Stimulated activated CD4-positive, alpha-beta T cell treated with anti-CD3 and anti-CD28 coated beads, Interleukin-4, amount 100 ng/mL, for 4 hours (primary cell): ENCODE measurements at places on chromosomes 4 and X.

GRCh38 chr4:2835978-2836377, 7.7 kb upstream of the ADD1 start:
- DNase-seq: no peak

- DNase-seq: no peak
Observed at GRCh38 chr4:112847781-112848180, 201.7 kb upstream of the ANK2 start.

DNA sequence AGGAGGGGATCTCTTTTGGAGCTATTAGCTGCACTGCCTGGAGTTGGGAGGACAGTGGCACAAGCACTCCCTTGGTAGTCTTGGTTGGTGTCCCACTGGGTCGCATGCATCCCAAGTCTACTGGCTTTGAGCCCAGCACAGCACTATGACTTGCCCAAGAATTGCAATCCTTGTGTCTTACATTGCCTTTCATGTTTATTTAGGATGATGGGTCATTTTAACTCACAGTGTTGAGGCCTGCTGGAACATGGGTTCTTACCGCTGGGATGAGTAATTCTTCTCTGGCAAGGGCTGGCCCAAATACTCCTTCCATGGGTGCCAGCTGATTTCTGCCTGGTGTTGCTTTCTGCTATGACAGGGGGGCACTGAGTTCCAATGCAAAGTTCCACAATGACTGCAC, 185.5 kb downstream of the TEX13C start:
- no peak for DNase-seq

- no peak for DNase-seq
Observed at GRCh38 chr4:81756973-81757372, 285.3 kb upstream of the RASGEF1B start.

- DNase-seq: no peak
Observed at GRCh38 chrX:147376601-147377422, 534.9 kb upstream of the FMR1 start.

GRCh38 chrX:470686-471085, 84.0 kb upstream of the PPP2R3B start:
- DNase-seq: no peak

- DNase-seq: no peak
Observed at GRCh38 chr4:74032064-74032463, 6.4 kb downstream of the CXCL3 start.

- DNase-seq: no peak
Observed at GRCh38 chr4:122673252-122673651, 52.4 kb upstream of the IL21 start.

DNA sequence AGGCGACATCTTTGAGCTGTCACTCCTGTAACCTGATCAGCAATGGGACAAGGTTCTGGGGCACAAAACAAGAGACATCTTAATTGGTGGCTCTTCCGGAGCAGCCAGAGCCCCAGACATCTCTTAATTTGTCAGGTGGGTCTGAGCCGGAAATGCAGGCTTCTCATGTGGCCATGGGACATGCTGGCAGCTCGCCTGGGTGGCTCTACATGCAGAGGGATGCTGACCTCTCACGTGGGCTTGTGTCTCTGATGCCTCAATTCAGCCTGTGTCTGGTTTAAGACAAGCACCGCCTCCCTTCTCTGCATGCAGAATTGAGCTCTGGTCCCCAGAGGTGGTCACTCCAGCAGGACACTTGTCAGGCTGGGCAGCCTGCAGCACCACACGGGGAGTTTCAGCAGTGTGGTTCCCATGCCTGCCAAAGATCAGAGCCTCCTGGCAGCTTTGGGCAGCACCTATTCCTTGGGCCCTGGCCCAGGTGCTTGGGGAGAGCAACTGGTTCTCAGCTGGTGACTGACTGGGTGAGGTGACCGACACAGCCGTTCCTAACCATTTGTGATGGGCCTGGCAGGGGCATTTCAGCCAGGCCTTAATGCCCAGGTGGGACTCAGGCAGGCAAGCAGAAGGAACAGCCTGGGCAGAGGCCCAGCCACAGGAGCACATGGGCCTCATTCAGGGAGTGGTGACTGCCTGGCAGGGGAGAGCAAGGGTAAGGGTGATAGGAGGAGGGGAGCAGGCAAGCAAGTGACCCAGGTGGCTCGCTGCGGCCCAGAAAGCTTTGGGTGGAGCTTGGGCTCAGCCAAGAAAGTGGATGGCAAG, 53.4 kb downstream of the HMX1 start:
- DNase-seq: no peak

- DNase-seq: no peak
Observed at GRCh38 chrX:115624916-115625315, 63.9 kb downstream of the PLS3 start.

GRCh38 chrX:19723427-19723826, 164.0 kb downstream of the SH3KBP1 start:
- no peak for DNase-seq

GRCh38 chrX:22249371-22249770, 23.3 kb upstream of the CBLL2 start:
- no peak for DNase-seq

- peak; percentile 30 for DNase-seq
Observed at GRCh38 chrX:14032406-14032805, 2.7 kb upstream of the GEMIN8 start.

GRCh38 chr4:100823993-100824323, 306.1 kb upstream of the EMCN start:
- no peak for DNase-seq

DNA sequence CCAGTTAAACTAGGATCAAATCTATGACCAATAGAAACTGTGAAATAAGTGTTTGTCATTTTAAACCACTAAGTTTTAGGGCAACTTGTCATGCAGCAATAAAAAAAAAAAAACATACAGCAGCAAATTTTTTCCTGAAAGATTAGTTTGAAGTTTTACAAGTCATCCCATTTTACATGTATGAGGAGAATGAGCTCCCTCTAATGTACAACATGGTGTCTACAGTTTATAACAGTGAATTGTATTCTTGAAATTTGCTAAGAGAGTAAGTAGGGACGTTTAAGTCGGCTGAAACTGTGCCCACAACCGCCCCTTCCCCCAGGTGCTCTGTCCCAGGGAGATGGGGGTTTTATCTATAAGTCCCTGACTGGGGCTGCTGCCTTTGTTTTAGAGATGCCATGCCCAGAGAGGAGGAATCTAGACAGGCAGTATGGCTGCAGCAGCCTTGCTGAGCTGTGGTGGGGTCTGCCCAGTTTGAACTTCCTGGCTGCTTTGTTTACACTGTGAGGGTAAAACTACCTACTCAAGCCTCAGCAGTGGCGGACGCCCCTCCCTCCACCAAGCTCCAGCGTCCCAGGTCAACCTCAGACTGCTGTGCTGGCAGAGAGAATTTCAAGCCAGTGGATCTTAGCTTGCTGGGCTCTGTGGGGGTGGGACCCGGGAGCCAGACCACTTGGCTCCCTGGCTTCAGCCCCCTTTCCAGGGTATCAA, 499.3 kb upstream of the CT83 start:
- DNase-seq: no peak

DNA sequence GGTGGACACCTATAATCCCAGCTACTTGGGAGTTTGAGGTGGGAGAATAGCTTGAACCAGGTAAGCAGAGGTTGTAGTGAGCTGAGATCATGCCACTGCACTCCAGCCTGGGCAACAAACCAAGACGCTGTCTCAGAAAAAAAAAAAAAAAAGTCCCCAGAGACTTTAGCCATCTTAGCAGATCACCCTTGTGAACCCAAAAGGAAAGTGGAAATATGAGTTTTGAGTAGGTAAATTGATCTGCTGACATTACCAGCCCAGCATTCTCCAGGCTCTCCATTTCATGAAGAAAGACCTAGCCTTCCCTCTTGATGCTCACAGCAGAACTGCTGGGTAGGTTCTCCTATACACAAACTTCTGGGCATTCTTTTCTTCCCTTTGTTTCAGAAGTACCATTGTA, 24.5 kb upstream of the HNRNPD start:
- DNase-seq: no peak

DNA sequence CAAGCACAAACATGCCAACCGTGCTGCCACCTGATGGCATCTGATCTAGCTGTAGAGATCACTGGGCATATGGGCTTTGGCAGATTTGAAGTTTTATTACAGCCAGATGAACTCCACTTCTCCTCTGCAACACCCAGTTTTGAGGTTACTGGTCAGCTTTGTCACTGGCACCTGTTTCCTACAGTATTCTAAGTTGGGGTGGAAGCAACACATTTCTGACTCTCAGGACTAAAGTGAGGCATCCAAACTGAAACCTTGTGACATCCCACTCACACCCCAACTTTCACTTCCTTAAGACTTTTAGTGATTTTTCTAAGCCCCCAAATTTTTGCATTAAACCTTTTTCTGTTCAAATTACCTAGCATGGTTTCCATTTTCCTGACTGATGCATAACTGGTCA, 115.1 kb upstream of the PCDH18 start:
- DNase-seq: no peak

DNA sequence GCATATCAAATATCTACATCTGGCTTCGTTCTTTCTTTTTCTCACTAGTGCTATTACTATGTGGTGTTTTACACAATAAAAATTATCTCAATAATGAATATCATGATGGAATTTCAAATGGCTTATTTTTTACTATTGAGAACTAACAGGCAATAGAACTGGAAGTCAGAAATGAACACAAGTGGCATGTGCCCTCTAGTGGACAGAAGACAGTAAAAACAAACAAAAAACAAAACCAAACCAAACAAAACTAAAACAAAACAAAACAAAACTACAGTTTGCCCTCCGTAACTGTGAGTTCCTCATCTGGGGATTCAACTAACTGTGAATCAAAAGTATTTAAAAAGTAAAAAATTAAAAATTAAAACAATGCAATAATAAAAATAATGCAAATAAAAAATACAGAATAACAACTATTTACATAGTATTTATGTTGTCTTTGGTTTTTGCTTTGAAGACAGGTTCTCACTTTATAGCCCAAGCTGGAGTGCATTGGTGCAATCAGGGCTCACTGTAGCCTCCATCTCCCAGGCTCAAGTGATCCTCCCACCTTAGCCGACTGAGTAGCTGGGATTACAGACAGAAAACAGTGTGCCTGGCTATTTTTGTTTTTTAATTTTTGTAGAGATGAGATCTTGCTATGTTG, 195.6 kb upstream of the TACR3 start:
- DNase-seq: no peak

GRCh38 chr4:97548943-97549583, 594.2 kb downstream of the STPG2 start:
- DNase-seq: no peak

DNA sequence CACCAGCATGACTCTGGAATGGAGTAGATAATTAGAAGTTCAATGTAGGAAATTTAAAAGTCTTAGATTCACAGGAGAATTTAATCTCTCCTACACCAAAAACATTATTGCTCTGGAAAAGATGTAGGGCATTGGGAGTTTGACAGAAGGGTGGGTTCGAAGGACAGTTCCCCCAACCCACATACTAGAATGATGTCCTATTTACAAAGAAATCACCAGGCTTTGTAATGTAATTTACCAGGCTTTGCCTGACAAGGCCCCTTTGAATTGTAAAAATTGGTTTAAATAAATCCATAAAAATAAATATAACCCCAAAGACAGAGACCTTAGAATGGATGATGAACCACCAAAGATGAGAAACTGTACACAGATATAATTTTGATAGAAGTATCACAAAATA, 399.2 kb upstream of the GRID2 start:
- no peak for DNase-seq

DNA sequence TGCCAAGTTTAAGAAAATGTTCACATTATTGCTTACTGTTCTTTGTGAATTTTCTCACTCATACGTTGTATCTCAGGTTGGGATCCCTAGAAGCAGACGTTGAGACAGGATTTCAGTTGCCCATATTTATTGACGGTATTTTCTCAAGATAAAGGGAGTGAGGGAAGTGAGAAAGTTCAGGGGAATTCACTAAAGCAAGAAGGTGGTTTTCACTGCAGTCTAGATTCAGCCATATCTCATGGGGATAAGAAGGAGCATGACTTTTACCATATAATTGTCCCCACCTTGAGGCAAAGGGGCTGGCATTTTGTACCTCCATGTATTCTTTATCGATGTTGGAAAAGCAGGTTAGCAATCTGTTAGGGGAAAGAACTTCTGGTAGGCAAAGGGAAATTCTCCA, 543.0 kb downstream of the CCSER1 start:
- no peak for DNase-seq

- no peak for DNase-seq
Observed at GRCh38 chr4:39102297-39102696, 40.3 kb downstream of the KLHL5 start.

- no peak for DNase-seq
Observed at GRCh38 chr4:1290165-1290977, 680 bp downstream of the MAEA start.

DNA sequence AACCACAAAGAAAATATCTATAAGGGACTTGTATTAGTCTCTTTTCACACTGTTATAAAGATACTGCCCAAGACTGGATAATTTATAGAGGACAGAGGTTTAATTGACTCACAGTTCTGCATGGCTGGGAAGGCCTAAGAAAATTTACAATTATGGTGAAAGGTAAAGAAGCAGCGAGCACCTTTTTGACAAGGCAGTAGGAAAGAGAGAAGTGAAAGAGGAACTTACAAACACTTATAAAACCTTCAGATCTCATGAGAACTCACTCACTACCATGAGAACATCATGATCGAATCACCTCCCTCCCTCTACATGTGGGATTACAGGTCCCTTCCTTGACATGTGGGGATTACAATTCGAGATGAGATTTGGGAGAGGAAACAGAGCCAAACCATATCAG, 856.0 kb downstream of the TRAM1L1 start:
- DNase-seq: no peak

GRCh38 chrX:18548996-18549395, 122.9 kb downstream of the RS1 start:
- no peak for DNase-seq

DNA sequence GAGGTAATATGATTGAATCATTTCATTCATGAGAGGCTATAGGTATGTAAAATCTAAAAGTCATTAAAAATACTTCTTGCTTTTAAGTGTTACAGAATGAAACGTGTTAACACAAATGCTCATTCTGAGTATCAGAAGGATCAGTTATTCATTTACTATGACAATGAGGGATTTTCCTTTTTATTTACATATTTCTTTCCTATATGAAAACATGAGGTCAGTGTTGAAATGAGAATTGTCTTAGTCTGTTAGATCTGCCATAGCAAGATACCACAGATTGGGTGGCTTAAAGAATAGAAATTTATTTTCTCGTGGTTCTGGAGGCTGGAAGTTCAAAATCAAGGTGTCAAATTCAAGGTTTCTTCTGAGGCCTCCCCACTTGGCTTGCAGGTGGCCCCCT, 181.2 kb downstream of the ARHGAP10 start:
- no peak for DNase-seq

DNA sequence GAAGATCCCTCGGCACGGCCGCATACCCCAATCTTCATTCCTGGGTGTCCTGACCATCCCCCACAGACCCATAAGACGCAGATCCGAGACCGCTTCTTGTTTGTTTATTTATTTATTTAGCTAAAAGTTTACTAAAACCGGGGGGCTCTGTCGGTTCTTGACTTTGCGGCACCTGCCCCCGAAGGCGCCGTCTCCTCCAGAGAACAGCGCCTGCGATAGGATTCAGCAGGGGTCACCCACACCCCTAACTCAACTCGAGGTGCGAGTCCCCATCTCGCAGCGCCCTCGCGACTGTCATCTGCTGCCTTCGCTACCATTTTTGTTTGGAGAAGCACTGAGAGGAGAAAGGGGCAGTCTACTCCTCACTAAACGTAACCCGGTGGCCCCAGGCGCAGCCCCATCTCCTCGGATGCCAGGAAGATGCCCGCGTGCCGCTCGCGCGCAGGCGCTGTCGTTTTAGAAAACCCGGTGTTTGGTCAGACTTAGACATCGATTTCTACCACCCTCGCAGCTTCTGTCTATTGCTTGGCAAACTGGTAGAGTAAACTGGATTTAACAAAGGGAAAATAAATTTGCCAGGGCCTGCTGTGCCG, 18.9 kb upstream of the GPR101 start:
- peak; percentile 31 for DNase-seq

- DNase-seq: no peak
Observed at GRCh38 chr4:130238121-130238520, 1142.2 kb downstream of the C4orf33 start.
